Inflammatory macrophage treated with lipopolysaccharide for 1 hour (primary cell): ENCODE measurements at places on chromosomes 1 and 21.

DNA sequence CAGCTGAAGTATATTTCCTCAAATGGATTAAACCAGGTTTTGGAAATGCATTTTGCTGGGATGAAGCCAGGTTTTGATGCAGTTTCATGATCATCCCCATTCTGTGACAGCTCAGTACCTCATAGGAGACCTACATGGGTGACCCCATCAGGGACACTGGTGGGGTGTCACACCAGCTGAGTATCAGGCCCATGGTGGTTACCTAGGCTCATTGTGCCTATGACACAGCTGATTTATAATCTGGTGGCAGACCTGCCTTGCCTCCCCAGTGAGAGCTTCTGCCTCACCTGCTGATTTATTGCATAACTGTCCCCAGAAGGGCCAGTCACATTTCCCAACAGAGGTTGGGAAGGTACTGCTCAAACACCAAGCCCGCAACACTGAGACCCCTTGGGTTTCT, 3.8 kb downstream of the NCF2 start:
- no peak for DNase-seq

DNA sequence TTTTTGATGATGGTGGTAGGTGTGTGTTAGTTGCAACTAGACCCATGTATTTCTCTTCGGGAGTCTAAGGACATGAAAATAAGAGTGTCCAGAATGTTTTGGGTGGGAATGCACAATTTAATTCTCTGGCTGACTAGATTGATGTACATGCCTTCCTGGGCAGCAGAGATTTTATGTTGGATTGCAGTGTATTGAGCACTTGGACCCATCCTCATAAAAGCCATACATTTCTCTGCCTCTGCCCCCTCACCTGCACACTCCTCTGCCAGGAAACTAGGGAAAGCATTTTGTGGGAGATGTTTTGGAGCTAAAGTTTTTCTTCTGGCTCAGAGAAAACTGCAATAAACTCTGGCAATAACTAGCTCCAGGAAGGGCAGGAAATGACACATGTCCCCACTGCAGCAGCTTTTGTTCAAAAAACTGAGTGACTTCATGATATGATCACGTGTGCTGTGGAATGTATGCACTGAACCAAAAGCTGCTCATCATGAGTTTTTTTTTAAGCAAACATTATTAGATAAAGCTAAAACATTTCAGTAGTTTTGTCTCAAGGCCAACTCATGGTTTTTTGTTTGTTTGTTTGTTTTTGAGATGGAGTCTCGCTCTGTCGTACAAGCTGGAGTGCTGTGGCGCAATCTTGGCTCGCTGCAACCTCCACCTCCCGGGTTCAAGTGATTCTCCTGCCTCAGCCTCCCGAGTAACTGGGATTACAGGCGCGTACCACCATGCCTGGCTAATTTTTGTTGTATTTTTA, 17.6 kb downstream of the RIT1 start:
- peak; percentile 61 for DNase-seq

DNA sequence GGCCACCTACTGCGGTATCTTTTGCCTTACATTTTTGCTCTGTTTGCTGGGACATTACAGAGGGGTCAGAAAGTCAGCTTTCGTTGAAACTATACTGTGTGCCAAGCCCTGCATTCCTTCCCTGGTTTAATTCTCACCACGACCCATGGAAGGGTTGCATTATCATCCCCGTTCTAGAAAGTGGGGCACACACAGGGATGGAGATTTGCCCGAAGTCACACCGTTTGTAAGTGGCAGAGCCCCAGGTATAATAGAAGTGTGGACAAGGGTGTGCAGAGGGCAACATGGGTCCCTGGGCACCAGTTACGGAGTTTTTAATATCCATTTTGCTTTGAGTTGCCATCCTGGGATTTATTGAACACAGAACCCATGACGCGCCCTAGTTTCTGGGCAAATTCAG, 11.8 kb downstream of the DMRTB1 start:
- DNase-seq, result no peak

GRCh38 chr1:112565800-112566199, 53.1 kb downstream of the ST7L start:
- no peak for DNase-seq

DNA sequence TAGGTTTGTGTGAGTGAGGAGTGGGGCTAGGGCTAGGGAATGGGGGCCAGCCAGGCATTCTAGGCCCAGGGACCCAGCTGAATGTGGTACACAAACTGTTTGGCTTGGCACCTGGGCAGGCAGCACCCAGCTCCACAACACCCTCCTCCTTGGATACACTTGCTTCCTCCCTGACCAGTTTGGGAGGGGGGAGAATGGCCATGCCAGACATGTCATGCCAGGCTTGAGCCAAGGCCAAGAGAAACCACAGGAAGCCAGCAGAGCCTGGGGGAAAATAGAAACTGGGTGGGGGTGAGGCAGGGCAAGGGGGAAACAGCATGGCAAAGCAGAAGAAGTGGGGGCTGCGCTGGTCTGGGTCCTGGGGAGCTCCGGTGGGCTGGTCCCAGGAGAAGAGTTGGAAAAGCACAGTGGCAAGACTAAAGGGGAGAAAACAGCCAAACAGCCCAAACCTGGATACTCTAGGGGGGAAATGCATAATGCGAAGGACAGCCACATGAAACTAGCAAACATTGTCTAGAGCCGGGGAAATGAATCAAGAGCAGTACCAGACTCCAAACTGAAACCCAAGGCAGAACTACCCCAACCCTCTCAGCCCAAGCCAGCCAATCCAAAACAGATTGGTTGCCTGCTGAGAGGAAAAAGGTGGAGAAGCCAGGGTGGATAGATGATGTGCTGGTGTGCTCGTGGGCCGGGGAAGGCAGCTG, 47.9 kb downstream of the LGR6 start:
- no peak for DNase-seq

DNA sequence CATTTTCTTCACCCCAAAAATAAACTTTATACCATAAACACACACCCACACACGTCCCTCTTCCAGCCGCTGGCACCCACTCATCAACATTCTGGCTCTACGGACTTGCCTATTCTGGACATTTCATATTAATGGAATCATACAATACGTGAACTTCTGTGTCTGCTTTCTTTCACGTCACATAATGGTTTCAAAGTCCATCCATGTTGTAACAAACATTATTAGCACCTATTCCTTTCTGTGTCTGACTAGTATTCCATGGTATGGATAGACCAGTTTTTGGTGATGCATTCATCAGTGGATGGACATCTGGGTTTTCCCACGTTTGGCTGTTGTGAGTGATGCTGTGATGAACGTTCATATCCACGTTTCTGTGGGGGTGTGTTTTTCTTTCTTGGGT, 323.2 kb downstream of the KIF26B start:
- DNase-seq, result no peak

DNA sequence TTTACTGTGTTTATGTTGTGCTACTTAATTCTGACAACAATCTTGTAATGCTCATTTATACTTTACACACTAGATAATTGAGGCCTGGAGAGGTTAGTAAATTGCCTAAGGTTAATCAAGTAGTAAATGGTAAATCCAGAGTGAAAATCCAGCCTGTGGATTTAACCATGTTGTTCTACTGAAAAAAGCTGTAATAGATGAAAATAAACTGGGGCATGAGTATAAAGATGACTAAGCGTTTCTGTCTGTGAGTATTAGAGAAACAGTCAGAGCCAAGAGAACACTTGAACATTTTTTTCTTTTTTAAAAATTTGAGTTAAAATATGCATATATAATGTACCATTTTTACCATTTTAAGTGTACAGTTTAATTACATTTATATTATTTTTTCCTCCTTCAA, 47.9 kb upstream of the LEPR start:
- no peak for DNase-seq

- no peak for DNase-seq
Observed at GRCh38 chr1:33397125-33397506, 33.8 kb downstream of the PHC2 start.

DNA sequence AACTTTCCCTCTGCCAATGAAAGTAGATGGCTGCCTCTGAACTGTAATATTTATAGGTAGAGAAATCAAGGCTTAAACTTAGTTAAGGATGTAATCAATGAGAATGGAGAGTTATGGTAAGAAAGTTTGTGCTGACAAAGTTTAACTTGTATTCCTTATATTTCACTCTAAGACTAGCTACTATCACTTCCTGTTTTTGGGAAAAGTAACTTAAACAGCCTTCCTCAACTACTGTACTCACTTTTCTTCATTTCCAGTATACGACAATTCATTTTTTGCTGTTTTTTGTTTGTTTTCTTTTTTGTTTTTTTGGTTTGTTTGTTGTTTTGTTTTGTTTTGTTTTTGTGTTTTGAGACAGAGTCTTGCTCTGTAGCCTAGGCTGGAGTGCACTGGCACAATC, 3.7 kb downstream of the RGS18 start:
- peak; percentile 23 for DNase-seq

GRCh38 chr1:31587720-31588423, 11.6 kb downstream of the TINAGL1 start:
- peak; percentile 33 for DNase-seq

GRCh38 chr1:44924835-44925464, 61.4 kb downstream of the EIF2B3 start:
- DNase-seq, result peak; percentile 29

GRCh38 chr1:9871021-9871420, 39.0 kb downstream of the CTNNBIP1 start:
- DNase-seq, result no peak

- no peak for DNase-seq
Observed at GRCh38 chr21:27429710-27430341, 462.9 kb upstream of the ADAMTS5 start.

GRCh38 chr1:50710099-50710498, 250.0 kb downstream of the FAF1 start:
- DNase-seq, result no peak

- DNase-seq, result no peak
Observed at GRCh38 chr1:181169281-181169865, 80.9 kb downstream of the IER5 start.

DNA sequence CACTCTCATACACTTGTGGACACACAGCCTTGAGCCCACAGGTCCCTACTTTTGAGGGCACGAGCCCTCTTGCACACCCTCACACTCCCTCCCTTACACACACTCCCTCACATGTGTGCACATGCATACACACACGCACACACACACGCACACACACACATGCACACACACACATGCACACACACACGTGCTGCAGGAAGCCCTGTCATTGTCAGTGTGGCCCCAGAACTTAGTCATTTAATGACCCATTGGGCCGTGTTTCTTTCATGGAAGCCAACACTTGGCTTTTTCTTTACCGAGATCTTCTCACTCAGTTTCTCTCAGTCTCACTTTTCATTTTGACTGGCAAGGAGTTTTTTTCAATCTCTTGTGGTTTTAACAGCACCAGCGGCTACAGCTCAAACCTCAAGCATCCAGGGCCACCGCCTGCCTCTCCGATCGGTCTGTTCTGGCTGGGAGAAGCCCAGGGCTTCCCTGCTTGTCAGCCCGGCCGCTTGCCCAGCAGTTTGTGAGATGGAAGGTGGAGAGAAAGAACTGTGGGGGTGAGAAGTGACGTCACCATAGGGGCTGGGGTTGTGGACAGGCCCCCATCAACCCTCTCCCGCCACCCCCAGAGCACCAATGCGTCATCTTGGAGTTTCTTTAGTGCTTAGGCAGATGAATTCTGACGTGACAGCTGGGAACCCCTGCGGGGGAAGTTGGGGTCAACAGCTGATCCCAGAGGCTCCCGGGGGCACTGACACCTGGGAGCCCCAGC, 15.8 kb upstream of the TNFRSF8 start:
- DNase-seq, result peak; percentile 79

GRCh38 chr1:109630898-109631512, 11.4 kb downstream of the AMPD2 start:
- DNase-seq, result no peak

DNA sequence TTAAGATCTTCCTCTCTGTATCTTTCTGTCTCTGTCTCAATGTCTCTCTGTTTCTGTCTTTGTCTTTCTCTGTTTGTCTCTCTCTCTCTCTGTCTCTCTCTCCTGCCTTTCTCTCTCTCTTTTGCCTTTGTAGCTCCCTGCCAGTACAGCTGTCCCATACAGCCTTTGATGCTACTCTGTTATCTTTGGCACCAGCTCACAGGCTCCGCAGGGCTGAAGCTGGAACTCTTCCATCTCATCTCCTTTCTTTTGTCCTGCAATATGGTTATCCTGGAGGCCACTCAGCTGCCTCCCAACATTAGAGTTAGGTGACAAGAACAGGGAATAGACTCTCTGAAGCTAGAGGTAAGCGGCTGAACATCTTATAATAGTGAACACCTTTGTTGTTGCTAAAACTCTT, 354.3 kb upstream of the NEGR1 start:
- no peak for DNase-seq

- no peak for DNase-seq
Observed at GRCh38 chr1:36784147-36784859, 250.0 kb downstream of the GRIK3 start.

DNA sequence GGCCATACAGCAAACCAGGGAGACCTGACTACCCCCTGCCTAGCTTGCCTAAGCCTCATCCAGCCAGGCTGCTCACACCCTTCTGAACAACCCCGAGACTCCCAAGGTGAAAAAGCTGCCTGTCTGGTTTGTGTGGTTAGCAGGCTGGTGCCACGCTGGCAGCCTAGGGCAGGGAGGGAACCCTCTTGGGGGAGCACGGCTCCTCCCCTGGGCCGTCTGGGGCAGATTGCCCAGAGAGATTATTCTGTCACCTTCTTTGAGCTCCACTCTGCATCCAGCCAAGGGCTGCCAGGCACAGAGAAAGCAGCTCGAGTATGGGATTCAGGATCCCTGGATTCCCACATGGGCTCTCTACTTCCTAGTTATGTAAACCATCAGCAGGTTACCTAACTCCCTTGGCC, 27.5 kb upstream of the TCEA3 start:
- no peak for DNase-seq

DNA sequence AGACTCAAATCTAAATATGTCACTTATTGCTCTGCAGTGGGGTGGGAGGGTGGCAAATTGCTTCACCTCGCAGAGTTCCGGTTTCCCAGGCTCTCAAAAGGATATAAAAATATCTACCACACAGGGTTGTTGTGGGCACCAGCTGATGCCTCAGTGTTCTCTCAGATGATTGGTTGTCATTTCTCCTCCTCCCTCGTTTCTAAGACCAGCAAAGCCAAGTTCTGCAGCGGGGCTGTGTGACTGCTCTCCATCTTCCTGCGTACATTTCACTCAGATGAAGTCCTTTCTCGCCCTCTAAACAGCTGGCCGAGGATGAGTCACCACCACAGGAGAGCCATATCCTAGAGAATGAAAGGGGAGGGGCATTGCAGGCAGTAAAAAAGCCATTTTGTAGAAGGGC, 35.0 kb upstream of the VWA5B1 start:
- no peak for DNase-seq

DNA sequence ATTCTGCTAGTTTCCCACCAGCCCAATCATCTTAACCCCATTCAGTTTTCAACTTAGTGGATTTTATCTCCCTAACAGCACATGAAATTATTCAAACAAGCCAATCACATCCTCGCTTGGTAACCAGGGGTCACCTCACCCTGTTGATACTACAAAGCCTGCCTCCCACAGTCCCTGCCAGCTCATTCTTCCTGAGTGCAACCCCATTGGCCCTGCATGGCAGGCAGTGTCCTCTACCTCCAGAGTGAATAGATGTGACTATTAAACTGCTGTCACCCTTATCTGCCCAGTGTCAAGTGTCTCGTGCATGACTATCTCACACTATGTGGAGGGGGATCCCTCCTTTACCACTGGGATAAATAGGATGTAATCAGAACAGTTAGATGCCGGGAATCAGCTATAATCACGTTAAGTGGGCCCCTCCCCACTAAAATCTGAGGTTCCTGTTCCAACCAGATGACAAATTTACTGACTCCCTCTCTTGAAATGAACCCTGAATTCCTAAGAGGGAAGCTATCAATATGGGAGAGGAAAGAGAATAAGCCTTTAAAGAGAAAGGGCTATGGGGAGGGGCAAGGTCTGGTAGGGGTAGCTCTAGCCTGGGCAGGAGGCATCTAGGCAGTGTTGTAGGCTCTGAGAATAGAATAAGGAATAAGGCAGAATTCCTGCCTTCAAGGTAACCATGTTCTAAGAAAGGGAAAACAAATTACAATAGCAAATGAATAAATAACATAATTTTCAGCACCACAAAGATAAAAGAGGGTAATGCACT, 155.9 kb downstream of the SLC30A10 start:
- no peak for DNase-seq
